ENCODE measurements at places on chromosomes 11 and 22.
A peak's percentile ranks its signal among the peaks of the same experiment; 100 is the strongest.

DNA sequence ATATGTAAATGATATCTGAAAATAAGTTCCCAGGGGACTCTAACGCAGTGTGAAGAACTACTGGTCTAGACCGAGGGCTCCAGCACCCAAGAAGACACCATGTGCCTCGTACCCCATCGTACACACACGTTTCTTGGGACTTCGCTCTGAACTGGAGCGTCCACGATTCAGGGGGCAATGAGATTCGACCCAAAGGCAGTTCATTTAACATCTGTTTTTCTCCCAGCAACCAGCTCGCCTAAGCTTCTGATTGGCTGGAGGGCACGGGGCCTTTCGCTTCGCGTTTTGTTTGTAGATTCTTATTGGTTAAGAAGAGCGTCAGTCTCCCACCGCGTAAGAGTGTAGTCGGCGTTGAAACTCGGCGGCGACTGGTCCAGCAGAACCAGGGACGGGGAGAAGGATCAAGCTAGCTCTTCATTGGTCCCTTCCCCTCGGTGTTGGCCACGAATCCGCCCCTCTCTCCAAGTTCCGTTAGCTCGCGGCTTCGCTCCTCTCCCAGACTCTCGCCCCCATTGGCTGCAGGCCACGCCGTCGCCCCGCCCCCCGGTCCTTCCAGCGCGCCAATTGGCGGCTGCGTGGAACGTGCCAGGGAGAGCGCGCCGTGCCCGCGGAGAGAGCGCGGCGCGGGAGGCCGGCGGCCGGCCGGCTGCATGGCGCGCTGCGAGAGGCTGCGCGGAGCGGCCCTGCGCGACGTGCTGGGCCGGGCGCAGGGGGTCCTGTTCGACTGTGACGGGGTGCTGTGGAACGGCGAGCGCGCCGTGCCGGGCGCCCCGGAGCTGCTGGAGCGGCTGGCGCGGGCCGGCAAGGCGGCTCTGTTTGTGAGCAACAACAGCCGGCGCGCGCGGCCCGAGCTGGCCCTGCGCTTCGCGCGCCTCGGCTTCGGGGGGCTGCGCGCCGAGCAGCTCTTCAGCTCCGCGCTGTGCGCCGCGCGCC is at the start of gene PDXP:
Gene PDXP (plus strand): TSS at position 591 of the 933 bp plus-strand sequence. CDS start 60 bp downstream, at position 651.
- ATAC-seq, result peak; percentile 99

DNA sequence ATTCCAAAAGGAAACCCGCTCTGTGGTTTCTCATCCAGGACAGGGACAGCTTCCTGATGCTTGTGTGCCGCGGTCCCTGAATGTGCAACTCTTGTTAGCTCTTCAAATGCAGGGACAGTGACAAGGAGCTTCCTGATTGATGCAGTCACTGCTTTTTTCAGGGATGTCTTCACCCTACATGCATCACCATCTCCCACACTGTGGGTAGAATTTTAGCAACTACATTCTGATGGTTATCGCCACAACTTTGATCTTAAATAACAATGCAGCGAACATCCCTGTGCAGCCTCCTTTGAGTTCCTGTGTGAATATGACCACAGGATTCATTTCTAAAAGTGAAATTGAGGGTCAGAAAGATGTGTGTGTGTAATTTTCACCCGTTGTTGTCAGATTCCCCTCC is 115.0 kb downstream of the GGTLC2 start:
- no peak for ATAC-seq

GRCh38 chr11:7677071-7677470 is 3.8 kb upstream of the CYB5R2 start:
- ATAC-seq, result no peak

- ATAC-seq, result no peak
Observed at GRCh38 chr22:47386812-47387510, 624.5 kb downstream of the TBC1D22A start.

DNA sequence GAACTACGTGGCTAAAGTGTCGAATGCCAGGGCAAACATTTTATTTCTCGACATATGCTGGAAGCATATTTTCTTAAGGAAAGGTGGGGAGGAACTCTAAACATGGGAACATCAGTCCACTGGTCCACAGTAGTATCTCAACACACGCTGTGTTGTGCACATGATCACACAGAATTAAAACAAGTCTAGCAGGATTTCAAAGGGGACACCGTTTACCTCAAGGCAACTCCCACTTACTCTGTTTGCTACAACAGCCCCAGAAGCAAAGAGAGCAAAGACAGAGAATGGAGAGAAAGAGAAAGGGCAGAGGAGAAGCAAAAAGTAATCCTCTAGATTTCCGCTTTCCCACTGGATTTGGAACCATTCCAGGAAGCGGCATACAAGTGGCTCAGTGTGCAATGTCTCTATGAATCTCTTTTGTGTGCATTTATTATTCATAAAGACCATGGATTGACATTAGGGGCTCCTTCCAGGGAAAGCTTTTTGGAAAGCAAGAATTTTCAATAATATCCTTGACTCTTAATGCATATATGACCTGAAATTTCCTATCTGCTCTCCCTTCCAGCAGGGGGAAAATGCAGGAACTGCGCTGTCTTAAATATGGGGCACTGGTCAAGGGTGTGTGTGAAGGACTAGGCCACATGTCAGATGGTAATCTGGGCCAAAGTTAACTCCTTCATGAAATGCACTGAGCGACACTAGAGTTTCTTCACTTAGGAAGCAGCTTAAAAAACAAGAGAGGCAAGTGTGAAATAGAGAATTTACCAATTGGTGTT is 34.8 kb upstream of the CCDC34 start:
- ATAC-seq, result no peak

GRCh38 chr11:111081021-111081511 is 164.5 kb upstream of the POU2AF2 start:
- no peak for ATAC-seq

GRCh38 chr11:45322111-45322705 is 36.1 kb upstream of the SYT13 start:
- no peak for ATAC-seq

- no peak for ATAC-seq
Observed at GRCh38 chr11:75031224-75031753, 42.6 kb downstream of the NEU3 start.

DNA sequence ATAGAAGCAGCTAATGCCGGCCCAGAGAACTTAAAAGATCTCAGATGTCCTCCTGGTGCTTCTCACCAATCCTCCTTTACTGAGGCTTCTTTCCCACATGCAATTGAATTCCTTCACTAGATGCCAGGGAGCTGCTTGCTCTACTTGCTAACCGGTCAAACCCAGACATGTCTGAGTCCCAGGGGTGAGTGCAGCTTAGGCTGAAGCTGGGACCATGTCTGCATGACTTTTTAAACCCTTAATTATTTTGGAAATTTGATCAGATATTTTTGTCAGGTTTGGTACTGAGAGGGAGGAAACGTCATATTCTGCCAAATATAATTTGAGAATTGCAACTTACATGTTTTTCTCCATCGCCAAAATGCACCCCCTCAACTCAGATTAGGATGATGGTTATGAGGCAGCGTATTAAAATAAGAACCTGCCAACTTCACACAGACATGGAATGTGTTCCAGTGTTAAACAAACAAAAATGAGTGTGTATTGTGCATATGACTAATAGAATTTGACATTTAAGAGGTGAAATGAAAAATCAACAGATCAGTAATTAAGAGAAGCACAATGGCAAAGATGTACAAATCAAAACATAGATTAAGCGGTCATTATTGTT is 529.5 kb downstream of the ETS1 start:
- no peak for ATAC-seq

All from gastroesophageal sphincter (tissue), 4 donors.